ENCODE measurements at places on chromosomes 16 and 17.

DNA sequence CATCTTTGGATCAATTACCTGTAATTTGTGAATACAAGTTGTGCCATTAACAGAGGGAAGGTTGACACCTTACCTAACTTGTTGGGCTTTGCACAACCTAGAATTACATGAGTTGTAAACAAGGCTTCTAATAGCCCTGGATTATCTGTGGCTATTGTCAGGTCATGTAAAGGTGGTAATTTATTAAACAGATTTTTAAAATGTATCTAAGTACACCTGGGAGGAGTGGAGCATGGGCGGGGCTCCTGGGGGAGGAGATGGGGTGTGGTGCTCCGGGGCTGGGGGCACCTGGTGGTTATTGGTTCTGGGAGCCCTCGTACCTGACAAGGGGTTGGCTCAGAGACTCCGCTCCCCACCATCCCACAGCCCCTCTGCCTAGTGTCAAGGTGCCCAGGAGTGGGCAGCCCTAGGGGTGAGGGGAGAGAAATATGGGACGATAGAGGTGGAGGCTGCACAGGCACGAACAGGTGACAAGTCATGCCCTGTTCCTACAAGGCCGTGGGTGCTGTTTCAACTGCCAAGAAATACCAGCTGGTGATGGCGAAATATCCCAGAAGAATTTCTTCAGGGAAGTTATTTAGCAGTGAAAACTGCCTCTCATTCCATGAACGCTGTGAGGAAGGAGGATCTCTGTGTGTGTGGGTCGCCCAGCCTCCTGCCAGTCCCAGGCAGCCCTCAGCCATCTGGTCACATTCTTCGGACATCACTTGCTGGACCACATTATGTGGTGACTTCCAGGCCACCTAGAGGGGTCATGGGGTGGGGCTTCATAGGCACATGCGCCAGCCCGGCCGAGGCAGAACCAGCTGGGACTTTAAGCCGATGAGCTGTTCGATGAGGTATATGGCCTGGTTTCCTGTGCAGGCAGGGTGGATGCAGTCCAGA, 55.5 kb upstream of the IRX3 start:
- no peak for DNase-seq

DNA sequence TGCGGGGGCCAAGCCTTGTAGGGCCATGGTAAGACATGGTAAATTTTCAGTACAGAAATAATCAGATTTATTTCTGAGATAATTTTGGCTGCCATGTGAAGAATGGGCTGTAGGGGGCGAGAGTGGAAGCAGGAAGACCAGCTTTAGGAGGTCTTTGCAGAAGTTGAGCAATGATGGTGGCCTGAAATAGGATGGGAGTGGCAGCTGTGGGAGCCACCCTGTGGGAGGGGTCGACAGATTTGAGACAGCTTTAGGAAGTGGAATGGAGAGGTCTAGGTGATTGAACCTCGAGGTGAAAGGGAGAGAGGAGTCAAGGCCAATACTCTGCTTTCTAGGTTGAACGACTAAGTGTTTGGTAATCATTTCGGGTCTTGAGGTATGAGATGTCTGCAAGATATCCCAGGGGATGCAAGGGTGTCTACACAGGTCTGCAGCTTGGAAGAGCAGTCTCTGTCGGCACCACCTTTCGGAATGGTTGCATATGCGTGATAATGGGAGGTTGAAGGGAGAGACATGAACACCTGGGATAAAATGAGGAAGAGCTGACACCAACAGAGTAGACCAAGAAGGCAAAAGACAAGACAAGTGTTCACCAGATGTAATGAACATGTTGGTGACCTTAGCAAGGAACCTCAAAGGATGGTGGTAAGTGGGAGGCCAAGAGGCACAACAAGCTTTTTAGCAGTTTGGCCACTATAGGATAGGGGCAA, 4.2 kb upstream of the ATXN7L3 start:
- no peak for DNase-seq

- no peak for DNase-seq
These were observed 193.6 kb downstream of the CCDC182 start for GRCh38 chr17:57551321-57552079.

DNA sequence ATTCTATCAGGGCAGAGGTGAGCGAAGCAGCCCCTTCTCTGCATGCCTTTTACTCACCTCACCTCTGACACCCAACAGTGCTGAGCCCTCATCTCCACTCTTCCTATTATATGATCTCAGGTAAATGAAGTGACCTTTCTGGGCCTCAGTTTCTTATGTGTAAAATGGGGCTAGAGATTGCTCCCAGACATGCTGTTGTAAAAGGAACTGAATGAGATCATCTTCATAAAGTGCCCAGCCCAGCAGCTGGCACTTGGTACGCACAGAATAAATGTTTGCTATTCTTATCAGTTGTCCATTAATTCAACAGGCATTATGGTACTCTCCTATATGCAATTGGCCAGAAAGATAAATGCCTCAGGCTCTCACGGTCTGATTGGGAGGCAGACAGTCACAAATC, 4.5 kb upstream of the GALK1 start:
- DNase-seq, result no peak

DNA sequence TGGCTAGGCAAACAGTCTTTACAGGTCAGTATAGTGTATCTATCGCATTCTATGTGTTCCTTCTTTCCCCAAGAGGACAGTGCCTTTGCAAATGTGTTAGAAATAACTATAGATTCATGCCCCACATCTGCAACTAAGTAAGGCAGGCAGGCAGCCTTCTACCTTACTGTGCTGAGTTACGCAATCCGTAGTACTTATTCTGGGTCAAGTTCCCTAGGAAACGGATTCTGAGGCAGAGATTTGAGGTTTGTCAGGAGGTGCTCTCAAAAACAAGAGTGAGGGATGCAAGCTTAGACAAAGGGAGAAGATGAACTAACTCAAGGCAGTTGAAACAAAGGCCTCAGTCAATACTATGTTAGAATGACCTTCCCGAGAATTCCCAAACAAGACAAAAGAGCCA, 12.7 kb upstream of the ANKFY1 start:
- no peak for DNase-seq

DNA sequence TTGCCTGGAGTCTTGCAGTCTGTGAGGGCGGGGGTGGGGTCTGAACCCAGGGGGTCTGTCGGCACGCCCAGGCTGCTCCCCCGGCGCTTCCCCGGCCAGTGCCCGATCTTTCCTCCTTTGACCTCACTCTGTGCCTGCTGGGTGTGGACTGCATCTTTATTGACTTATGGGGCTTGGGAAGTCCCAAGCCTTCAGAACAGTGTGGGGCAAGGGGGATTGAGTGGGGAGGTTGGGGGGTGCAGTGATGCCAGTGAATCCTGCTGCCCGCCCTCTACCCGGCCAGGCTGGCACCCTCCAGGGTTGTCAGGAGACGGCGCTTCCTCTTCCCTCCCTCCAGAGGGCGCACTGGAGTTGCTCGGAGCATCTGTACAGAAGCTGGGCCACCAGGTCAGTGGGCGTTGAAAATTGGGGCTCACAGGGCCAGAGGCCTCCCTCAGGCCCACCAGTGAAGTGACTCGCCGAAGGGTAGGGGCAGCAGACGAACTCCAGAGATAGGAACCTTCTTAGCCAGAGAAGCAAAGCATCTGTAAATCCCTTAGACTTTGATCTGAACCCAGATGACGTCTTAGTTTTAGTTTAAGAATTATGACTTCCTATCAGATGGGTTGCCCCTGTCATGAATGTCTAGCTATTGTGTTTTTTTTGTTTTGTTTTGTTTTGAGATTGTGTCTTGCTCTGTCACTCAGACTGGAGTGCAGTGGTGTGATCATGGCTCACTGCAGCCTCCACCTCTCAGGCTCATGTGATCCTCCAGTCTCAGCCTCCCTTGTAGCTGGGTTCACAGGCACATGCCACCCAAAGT, 184.8 kb upstream of the CIBAR2 start:
- DNase-seq, result peak; percentile 27

GRCh38 chr17:67518876-67519275, 141.8 kb downstream of the PITPNC1 start:
- no peak for DNase-seq

DNA sequence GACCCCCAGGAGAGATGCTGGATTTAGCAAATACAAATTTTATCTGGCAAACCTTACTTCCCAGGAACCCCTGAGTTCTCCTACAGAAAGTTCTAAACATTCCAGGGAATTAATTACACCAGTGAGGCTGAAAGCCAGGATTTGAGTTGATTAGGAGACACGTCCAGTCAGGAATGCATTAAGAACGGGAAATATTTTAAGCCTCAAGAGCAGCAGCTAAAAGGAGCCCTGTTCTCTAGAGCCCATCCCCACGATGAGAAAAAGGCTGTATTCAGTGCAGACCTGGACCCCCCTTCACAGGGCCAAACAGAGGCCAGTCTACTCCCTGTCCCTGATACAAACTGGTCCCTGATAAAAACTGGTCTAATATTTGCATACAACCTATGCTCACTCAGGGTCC, 55.0 kb downstream of the VAT1L start:
- DNase-seq, result no peak

GRCh38 chr17:16314189-16314588, 39.1 kb downstream of the CENPV start:
- DNase-seq, result no peak

DNA sequence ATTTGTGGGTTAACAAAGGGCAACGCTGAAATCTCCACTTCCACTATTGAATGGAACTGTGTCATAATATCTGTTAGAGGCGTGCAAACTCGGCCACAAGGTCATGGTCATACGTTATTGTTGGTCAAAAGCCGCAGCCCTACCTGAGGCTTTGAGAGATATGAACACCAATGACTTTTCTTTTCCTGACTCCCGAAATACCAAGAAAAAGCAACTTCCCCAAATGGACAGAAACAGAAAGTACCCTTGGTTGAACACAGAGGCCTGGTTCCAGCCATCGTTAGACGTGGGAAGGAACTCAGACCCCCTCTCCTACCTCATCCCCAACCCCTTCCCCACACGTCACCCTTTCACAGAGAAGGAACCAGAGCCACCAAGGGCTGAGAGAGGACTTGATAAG, 1.4 kb upstream of the PIK3R5 start:
- no peak for DNase-seq

DNA sequence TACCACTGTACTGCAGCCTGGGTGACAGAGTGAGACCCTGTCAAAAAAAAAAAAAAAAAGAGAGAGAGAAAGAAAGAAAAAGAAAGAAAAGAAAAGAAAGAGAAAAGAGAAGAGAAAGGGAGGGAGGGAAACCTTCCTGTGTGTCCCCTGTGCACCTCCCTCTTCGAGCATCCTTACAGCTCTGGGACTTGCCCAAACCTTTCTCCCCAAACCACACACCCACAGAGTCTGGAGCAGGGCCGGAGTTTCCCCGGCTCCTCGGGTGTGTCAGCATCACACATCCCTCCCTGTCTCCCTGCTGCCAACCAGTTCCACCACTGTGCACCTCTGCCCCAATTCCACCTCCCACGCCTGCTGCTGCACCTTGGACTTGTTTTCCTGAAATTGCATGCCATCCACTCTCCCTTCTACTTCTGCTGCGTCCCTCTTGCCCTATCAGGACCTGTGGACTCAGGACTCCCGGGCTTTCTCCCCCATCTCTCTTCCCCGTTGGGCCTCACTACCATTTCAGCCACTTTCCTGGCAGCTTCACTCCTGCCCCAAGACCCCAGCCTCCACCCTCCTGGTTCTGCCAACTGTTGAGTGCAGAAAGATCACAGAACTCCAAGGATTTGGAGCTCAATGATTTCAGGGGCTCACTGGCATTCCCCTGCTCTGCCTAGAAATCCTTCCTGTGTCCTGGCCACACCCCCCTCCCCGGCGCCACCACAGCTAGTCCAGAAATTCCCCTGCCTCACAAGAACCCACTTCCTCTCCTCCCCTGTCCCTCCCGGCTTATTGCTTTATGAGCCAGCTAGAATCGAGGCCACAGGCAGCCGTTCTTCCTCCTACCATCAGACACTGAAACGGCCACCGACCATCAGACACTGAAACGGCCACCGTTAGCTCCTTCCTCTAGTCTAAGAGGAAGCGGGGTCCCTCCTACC, 3.7 kb upstream of the CDK3 start:
- DNase-seq, result no peak

DNA sequence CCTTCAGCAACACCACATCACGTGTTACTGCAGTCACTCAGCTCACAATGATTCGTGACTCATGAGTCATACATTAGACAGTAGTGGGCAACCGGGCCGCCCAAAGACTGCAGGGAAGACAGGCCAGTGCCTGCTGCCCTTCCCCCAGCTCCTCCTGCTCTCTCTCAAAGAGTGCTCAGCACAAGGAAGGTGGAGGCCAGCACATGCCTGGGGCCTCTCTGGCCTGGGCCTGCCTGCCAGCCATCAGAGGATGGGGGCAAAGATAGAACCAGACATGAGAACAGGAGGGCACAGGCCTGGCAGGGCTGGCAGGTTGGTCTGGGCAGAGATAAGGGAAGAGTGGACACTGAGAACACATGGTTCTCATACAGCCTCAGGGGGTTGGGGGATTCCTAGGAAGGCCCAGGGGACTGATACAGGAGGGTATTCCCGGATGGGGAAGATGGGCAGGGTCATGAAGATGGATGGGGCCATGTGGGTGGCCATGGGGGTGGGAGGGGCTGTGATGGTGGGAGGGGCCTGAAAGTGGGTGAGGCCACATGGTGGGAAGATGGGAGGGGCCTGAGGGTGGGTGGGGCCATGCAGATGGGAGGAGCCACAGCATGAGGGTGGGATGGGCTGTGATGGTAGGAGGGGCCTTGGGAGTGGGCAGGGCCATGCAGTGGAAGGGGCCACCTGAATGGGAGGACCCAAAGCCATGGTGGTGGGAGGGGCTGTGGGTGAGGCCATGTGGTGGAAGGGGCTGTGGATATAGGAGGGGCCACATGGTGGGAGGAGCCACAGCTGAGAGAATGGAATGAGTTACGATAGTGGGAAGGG, 29.0 kb downstream of the KATNB1 start:
- no peak for DNase-seq

- no peak for DNase-seq
These were observed 42.9 kb upstream of the CDRT4 start for GRCh38 chr17:15510361-15510760.

DNA sequence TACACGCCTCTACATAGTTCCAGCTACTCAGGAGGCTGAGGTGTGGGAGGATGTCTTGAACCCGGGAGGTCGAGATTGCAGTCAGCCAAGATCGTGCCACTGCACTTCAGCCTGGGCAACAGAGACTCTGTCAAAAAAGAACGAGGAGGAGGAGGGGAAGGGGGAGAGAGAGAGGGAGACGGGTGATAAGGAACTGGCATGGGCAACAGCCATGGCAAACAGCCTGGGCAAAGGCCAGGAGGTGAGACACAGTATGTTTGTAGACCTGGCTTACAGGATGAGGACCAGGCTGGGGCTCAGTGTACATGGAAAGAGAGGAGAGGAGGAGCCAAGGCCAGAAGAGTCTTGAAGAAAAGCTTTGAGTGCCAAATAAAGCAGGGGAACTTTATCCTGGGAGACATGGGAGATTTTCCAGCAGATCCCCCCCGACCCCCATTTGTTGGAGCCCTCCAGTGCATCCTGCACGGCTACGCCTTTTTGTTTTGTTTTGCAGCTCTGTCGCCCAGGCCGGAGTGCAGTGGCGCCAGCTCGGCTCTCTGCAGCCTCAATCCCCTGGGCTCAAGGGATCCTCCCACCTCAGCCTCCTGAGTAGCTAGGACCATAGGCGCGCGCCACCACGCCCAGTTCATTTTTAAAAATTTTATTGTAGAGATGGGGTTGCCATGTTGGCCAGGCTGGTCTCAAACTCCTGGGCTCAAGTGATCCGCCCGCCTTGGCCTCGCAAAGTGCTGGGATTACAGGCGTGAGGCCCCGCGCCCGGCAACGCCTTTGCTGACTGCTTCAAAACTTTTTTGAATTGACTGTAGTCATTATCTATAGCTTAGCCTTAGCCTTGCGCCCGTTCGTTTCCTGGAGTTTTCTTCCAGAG, 1.3 kb upstream of the ALKBH5 start:
- DNase-seq, result no peak

All from activated CD4-positive, alpha-beta T cell treated with anti-CD3 and anti-CD28 coated beads for 1 hour (primary cell).